ENCODE measurements at places on chromosomes 11 and 22.

GRCh38 chr11:94681852-94682251, 86.3 kb upstream of the AMOTL1 start:
- H3K27ac ChIP-seq = peak overlapping the region; percentile 23
- no peaks in the 10 kb centered on the region for H3K36me3 ChIP-seq
- no peak overlapping the region for H3K4me3 ChIP-seq
- no peak for DNase-seq

DNA sequence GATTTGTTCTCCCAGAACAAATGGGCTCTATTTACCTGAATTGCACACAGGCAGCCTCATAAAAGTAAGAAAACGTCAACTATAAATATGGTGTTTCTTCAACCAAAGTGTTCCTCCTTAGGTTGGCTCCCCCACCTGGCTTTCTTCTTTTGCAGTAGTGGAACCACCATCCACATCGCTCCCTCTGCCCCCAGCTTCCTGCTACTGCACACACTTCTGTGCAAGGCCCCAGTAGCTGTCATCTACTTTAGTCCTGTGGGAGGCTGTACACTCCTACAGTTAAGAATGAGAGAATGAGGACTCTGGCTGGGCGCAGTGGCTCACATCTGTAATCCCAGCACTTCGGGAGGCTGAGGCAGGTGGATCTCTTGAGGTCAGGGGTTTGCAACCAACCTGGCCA, 89.5 kb downstream of the BMAL1 start:
- H3K4me3 ChIP-seq = no peak overlapping the region
- peaks cover 39% of the 10 kb centered on the region for H3K27me3 ChIP-seq
- no peaks in the 10 kb centered on the region for H3K36me3 ChIP-seq
- no peak for DNase-seq
- H3K4me1 ChIP-seq = no peaks in the 10 kb centered on the region

GRCh38 chr11:119591836-119592310, 137.1 kb downstream of the NECTIN1 start:
- H3K27ac ChIP-seq = peak overlapping the region; percentile 43
- H3K27me3 ChIP-seq = no peaks in the 10 kb centered on the region
- H3K4me3 ChIP-seq = no peak overlapping the region

DNA sequence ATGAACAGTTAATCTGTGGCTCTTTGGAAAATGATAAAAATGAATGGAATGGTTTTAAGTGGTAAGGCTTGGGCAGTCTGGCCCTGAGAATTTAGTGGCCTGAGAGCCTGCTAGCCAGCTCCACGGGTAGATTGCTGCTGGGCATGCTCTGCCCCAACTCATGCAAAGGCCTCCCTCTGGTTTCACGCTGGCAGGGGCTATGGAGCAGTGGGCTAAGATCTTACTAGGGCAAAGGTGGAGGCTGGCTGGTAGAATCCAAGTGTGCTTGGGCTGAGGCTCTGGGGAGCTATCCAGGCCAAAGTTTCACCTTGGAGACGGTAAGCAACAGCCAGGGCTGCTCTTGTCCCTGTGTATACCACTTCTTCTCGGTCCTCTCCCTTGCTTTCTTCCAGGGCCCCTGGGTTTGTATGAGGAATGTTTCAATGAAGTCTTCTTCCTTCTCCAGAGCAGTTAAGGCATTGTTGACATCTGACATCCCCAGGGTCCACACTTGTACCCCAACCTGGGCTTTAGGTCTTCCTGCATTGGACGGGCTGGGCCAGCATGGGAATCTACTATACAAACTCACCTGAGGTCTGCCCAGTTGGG, 27.4 kb downstream of the UBE2L3 start:
- DNase-seq = no peak
- no peaks in the 10 kb centered on the region for H3K4me1 ChIP-seq
- H3K27ac ChIP-seq = no peak overlapping the region
- H3K36me3 ChIP-seq = peaks cover 91% of the 10 kb centered on the region
- no peak overlapping the region for H3K4me3 ChIP-seq
- H3K27me3 ChIP-seq = no peaks in the 10 kb centered on the region

DNA sequence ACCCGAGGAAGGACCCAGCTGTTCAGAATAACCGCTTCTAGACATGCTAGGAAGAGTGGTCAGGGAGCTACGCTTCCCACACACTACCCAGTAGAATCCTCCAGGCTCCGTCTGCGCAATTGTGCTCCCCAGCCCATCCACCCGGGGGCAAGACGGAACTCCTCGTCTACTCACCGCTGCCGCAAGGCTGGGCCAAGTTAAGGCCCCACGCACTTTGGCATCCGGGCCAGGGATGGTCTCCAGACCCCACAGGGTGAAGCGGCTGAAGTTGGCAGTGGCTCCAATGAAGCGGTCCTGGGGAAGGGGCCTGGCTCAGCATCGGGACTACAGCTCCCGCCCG, 757 bp downstream of the RNASEH2C start:
- peaks cover 48% of the 10 kb centered on the region for H3K36me3 ChIP-seq
- peaks cover 22% of the 10 kb centered on the region for H3K4me1 ChIP-seq
- DNase-seq = no peak
- peak overlapping the region; percentile 64 for H3K4me3 ChIP-seq

DNA sequence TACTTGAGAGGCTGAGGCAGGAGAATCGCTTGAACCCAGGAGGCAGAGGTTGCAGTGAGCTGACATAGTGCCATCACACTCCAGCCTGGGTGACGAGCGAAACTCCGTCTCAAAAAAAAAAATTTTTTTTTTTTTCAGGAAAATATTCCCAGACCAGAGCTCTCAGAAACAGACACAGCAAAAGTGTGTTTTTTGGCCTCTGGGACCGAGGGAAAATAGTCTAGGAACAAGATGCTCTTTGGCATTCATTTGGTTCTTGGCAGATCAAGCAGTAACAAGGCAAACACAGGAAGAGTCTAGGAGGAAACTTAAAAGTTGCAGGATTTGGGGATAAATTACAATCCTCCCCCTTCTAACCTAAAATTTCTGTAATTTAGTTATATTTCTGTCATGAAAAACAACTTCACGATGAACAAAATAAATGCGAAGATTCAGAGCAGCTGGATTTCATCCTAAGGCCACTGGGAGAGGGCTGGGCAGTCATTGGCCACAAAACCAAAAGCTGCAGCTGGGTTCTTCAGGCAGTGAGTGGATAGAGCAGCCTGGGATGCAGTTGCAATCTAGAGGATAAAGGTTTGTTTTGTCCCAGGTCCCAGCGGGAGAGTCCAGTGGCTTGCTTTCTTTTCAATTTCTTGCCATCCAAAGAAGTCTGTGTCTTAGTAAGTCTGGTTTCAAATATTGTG, 19.7 kb downstream of the ATG16L2 start:
- H3K4me3 ChIP-seq = no peak overlapping the region
- H3K36me3 ChIP-seq = peaks cover 10% of the 10 kb centered on the region
- no peak for DNase-seq
- H3K27me3 ChIP-seq = no peaks in the 10 kb centered on the region

- no peak overlapping the region for H3K27ac ChIP-seq
- peaks cover 24% of the 10 kb centered on the region for H3K36me3 ChIP-seq
- no peaks in the 10 kb centered on the region for H3K27me3 ChIP-seq
These were observed 9.2 kb upstream of the RBM14 start for GRCh38 chr11:66607126-66607834.

- no peaks in the 10 kb centered on the region for H3K27me3 ChIP-seq
- no peaks in the 10 kb centered on the region for H3K36me3 ChIP-seq
- H3K27ac ChIP-seq = no peak overlapping the region
- no peak for DNase-seq
- H3K4me1 ChIP-seq = peaks cover 6% of the 10 kb centered on the region
These were observed 40.4 kb downstream of the ARFGAP2 start for GRCh38 chr11:47136327-47136726.

DNA sequence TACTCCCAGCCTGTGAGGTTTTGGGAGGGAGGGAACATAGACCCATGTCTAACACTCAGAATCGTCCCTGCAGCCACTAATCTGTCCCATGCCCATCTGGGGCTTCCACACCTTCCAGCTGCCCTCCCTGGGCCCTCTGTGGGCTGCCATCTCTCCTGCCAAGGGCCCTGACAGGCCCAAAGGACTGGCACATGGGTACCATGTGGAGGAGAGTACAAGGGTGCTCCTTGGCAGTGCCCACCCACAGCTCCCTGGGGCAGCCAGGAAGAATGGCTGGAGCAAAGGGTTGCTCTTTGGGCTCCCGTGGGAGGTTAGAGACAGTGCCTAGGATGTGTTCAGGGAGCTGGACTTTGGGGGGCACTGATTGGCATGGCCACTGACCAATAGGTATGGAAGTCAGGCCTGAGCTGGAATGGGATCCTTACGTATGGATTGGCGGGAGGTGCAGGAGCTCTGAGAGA, 56.8 kb downstream of the CD82 start:
- no peak overlapping the region for H3K4me3 ChIP-seq
- no peak for DNase-seq
- H3K27me3 ChIP-seq = peaks cover 23% of the 10 kb centered on the region
- H3K36me3 ChIP-seq = no peaks in the 10 kb centered on the region
- no peaks in the 10 kb centered on the region for H3K4me1 ChIP-seq
